ENCODE measurements at places on chromosomes 12 and 14. TPM values are rescaled to one million over a fixed set of nuclear protein-coding genes. Genes with fewer than 3 reads are reported as not detected.

GRCh38 chr12:23222801-23223200 is 597.8 kb downstream of the ETNK1 start:
- no peak overlapping the region for H3K4me3 ChIP-seq
- no peak overlapping the region for H3K27ac ChIP-seq
- H3K4me1 ChIP-seq, result no peaks in the 10 kb centered on the region
- no peaks in the 10 kb centered on the region for H3K27me3 ChIP-seq
- no peaks in the 10 kb centered on the region for H3K36me3 ChIP-seq

DNA sequence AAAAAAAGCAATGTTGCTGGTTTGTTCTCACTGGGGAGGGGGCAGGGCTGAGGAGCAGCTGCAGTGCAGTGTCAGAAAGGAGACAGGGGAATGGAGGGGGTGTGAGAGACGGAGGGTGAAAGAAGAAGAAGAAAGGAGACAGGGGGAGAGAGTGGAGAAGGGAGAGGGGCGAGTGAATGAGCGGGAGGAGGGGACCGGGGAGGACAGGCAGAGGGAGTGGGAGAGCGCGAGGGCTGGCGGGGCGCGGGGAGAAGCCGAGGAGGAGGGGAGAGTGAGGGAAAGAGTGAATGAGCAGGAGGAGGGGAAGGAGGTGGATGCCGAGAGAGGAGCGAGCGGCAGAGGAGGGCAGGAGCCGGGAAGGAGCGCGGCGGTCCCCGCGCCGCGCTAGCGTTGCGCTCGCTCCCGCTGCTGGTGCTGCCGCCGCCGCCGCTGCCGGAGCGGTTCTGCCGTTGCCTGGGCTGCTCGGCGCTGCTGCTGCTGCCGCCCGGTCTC is at the start of gene NOVA1:
NOVA1 (minus strand) TSS at position 445 of the 492 bp plus-strand sequence. CDS start 597 bp downstream, outside the sequence.
- peaks cover 29% of the 10 kb centered on the region for H3K27me3 ChIP-seq
- H3K4me1 ChIP-seq, result no peaks in the 10 kb centered on the region
- H3K27ac ChIP-seq, result no peak within 1 kb of the TSS
- H3K4me3 ChIP-seq, result peak within 1 kb of the TSS; percentile 37

Gene ENO2
- 145 TPM for total RNA-seq

GRCh38 chr14:106562451-106562850 is 1036.1 kb downstream of the TMEM121 start:
- no peak overlapping the region for H3K27ac ChIP-seq
- no peak overlapping the region for H3K4me3 ChIP-seq
- DNase-seq, result no peak
- peaks cover 40% of the 10 kb centered on the region for H3K27me3 ChIP-seq
- H3K36me3 ChIP-seq, result no peaks in the 10 kb centered on the region
- H3K4me1 ChIP-seq, result no peaks in the 10 kb centered on the region

- no peak overlapping the region for H3K27ac ChIP-seq
- H3K27me3 ChIP-seq, result no peaks in the 10 kb centered on the region
- no peaks in the 10 kb centered on the region for H3K36me3 ChIP-seq
- DNase-seq, result no peak
- no peak overlapping the region for H3K4me3 ChIP-seq
These were observed 136.8 kb downstream of the LLPH start for GRCh38 chr12:65993781-65994180.

Gene CCDC184
- total RNA-seq, result 0.17 TPM

DNA sequence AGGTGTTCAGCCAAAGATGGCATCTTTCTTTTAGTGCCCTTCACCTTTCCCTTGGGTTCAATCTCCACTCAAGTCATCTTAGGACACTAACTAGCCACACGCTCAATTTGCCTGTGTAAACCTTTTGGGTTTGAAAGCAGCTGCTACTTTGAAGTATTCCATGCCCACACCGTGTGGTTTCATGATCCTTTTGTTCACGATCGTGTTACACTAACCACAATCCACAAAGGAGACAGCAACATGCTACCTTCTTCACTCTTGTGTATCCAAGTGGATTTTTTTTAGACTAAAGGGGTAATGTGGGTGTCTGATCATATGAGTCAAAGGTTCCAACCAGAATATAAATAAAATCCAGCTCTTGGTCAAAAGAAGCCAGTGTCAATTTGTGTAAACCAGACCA is 122.7 kb upstream of the FAR2 start:
- H3K4me3 ChIP-seq, result no peak overlapping the region
- peaks cover 19% of the 10 kb centered on the region for H3K4me1 ChIP-seq
- DNase-seq, result peak; percentile 1

GRCh38 chr14:42429401-42429800 is 822.7 kb downstream of the LRFN5 start:
- no peaks in the 10 kb centered on the region for H3K27me3 ChIP-seq
- no peak for DNase-seq
- H3K4me3 ChIP-seq, result no peak overlapping the region
- H3K36me3 ChIP-seq, result peaks cover 2% of the 10 kb centered on the region
- no peaks in the 10 kb centered on the region for H3K4me1 ChIP-seq
- no peak overlapping the region for H3K27ac ChIP-seq

DNA sequence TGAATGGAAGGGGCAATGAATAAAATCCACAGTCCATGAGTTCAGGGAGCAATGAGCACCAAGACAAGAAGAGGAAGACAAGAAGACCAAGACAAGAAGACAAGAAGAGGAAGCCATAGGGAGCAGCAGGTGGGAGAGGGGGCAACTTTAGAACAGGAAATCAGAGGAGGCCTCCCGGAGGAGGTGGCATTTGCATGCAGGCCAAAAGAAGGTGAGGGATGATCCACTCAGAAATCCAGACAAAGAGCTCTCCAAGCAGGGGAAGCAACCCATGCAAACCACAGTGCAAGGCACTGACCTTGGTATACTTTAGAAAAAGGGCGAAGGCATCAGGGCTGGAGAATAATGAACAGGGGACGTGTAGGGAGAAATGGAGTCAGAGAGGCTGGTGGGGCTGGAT is 58.6 kb downstream of the SCARB1 start:
- no peaks in the 10 kb centered on the region for H3K27me3 ChIP-seq
- peaks cover 2% of the 10 kb centered on the region for H3K36me3 ChIP-seq
- no peak for DNase-seq
- no peak overlapping the region for H3K4me3 ChIP-seq
- H3K4me1 ChIP-seq, result no peaks in the 10 kb centered on the region

Gene COL2A1
- not detected for total RNA-seq

Gene RASAL1
- total RNA-seq, result 13.4 TPM

- no peak overlapping the region for H3K27ac ChIP-seq
- H3K27me3 ChIP-seq, result no peaks in the 10 kb centered on the region
- H3K36me3 ChIP-seq, result peaks cover 4% of the 10 kb centered on the region
These were observed 16.7 kb downstream of the SPPL3 start for GRCh38 chr12:120887253-120888043.

- no peaks in the 10 kb centered on the region for H3K36me3 ChIP-seq
- no peak for DNase-seq
- H3K27me3 ChIP-seq, result peaks cover 22% of the 10 kb centered on the region
- no peak overlapping the region for H3K4me3 ChIP-seq
- H3K27ac ChIP-seq, result no peak overlapping the region
- no peaks in the 10 kb centered on the region for H3K4me1 ChIP-seq
These were observed 353.9 kb downstream of the DUSP6 start for GRCh38 chr12:88998421-88998820.

DNA sequence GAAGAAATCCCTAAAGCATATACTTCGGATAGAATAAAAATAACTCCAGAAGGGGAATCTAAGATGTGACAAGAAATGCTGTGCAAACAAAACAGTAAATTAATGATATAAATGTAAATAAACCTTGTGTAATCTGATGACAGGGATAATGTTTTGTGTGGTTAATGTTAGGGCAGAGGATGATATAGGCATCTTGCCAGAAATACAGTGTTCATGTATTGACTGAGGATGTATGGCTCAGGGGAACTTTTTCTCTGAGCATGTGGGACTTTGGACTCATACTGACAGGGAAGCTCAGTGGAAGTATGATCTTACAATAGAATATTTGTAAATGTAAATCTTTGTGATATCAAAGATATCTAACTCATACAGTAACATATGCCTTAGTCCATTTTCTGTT is 420.2 kb downstream of the TMTC2 start:
- H3K4me3 ChIP-seq, result no peak overlapping the region
- DNase-seq, result no peak
- no peaks in the 10 kb centered on the region for H3K27me3 ChIP-seq
- peaks cover 2% of the 10 kb centered on the region for H3K36me3 ChIP-seq
- no peaks in the 10 kb centered on the region for H3K4me1 ChIP-seq

Gene ADIPOR2
- 43.5 TPM for total RNA-seq

All from activated T-cell treated with anti-CD3 and anti-CD28 coated beads, Interleukin-2, amount 50 U/mL, for 72 hours (primary cell).